Activated CD4-positive, alpha-beta T cell treated with anti-CD3 and anti-CD28 coated beads for 1 hour (primary cell): ENCODE measurements at places on chromosomes 2 and 18.

- DNase-seq: no peak
These were observed 1579.2 kb upstream of the PIK3C3 start for GRCh38 chr18:40375837-40376236.

DNA sequence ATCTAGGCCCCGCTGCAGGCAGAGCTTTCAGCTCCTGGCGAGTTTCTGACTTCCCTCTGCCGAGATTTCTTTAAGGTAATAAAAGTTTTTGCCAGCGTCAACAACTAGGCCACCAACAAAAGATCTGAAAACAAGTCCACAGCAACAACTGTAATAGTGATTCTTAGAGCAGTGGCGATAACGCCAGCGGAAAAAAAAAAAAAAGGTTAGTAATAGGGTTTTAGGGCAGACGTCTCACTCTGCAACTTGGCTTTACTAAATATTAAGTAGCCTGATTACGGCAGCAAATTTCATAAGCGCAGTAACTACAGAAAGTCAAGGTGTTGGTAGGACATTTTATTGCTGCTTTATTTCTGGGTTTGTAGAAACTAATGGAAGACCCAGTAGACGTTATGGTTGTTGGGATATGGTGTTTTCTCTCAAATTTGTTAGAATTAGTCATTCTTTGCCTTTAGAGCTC, 481 bp downstream of the SLC30A6 start:
- no peak for DNase-seq

- no peak for DNase-seq
These were observed 54.0 kb upstream of the GPR75 start for GRCh38 chr2:53913721-53914120.

GRCh38 chr2:88400037-88400767, 52.3 kb downstream of the FOXI3 start:
- no peak for DNase-seq

GRCh38 chr18:39685303-39685902, 2119.8 kb upstream of the CELF4 start:
- no peak for DNase-seq

DNA sequence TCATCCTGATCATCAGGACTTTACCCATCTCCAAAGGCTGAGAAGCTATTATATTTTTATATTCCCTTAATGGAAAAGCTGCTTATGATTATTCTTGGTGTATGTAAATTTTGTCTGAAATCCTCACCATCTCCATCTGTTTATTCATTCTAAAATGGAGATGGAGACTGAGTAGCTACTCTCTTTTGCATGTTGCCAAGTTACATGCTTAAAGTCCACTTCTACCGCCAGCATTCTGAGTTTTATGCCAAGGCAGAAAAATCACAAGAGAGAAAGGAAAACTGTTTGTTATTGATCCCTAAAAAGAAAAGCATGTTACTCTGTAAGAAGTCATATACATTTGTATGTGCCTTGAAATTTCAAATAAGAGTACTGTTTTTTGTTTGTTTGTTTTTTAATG, 94.4 kb upstream of the NOSTRIN start:
- no peak for DNase-seq

GRCh38 chr2:20567159-20567925, 83.6 kb downstream of the HS1BP3 start:
- DNase-seq: no peak

DNA sequence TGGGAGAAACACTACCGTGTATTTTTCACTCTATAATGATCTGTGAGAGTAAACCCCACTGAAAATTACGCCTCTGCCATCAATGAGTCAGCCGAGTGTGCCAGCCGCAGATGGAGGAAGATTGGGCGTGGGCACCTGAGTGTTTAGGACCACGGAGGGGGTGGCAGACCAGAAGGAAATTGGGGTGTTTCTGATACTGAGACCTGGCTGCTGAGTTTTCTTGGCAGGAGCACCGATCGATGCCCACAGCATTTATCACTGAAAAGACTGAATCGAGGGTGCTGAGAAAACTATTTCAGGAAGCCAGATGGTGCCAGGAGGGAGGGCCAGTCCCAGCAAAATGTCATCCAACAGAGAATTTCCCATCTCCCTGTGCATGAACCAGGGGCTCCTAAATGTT, 91.9 kb upstream of the TPO start:
- DNase-seq: no peak

- DNase-seq: no peak
These were observed 32.9 kb downstream of the ZC3H15 start for GRCh38 chr2:186518945-186519344.

DNA sequence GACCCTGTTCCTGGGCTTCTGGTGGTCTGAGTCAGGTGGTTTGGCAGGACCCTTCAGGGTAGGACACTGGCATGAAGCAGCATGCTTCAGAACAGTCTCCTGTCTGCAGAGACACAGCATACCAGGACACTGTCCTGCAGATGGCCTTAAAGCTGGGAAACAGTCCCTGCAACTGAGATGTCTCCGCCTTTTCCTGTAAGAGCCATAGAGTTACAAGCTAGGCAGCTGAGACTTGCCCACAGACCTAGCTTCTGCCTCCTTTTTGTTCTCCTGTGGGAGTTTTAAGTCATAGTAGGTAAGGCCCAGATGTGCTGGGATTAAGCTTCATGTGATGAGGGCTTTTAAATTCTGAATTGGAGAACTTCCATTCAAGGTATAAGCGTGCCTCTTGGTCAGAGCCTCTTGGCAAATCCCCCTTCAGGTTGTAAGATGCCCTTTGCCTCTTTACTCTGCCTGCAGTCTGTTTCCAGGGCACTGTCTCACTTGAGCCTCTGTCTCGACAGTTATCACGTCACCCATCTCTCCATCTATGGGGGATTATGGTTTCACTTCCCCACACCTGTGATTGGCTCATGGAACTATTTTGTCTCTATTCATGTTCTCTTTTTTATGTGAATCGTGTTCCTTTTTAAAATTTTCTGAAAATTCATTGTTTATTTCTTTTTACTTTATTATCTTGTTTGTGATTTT, 51.8 kb downstream of the COA5 start:
- DNase-seq: no peak
